ENCODE measurements at places on chromosomes 2 and 18. TPM values are rescaled to one million over a fixed set of nuclear protein-coding genes. Genes with fewer than 3 reads are reported as not detected.

KIF1A gene
- polyA plus RNA-seq, result 11.4 TPM

ALPI gene
- 0.06 TPM for polyA plus RNA-seq

CDH2 gene
- 102 TPM for polyA plus RNA-seq

SP140 gene
- polyA plus RNA-seq, result 1.8 TPM

CD8B2 gene
- polyA plus RNA-seq, result 0.05 TPM

Measured in renal cortex interstitium (tissue), 15 donors.